ENCODE measurements at places on chromosomes 7 and 10.

GRCh38 chr10:88918191-88918905 lies 34.2 kb downstream of the ACTA2 start:
- no peak for DNase-seq

DNA sequence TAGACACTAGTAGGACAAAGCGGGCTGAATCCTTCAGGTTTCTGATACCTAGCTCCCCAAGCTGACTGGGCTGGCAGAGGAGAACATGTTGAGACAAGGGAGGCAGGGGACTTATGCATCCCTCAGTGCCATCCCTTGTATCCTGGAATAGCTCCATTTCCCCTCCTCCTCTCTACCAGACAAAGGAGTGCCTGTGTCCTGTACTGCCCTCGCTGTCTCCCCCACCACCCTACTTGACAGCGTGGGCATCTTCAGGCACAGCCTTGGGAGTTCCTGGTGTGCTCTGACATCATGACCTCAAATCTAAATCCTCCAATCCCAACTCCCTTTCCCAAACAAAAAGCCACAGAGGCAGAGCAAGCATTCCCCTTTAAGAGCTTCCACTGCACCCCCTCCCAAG lies 9.0 kb downstream of the SFXN3 start:
- no peak for DNase-seq

- DNase-seq = no peak
These were observed 4.7 kb downstream of the RBM20 start for GRCh38 chr10:110648692-110649346.

DNA sequence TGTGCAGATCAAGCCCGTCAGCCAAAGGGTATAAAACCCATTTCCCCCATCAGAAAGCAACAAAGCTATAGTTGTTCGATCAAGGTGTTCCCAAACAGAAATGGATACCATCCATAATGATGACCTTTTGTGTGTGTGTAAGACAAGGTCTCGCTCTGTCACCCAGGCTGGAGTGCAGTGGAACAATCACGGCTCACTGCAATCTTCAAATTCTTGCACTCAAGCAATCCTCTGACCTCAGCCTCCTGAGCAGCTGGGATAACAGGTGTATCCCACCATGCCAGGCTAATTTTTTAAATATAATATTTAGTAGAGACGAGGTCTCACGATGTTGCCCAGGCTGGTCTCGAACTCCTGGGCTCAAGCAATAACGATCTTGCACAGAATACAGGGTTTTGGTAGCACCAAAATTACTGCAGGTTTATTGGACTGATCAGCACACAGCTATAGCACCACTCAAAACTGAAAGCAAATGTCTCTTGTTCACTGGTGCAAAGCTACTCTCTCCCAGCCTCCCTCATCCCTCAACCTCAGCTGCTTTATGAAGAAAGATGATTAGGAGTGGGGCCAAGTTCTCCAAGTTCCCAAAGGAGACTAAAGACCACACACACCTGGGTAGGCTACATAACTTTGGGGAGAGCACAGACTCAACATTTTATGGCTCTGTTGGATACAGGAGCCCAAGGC lies 80.5 kb downstream of the ABI1 start:
- DNase-seq = no peak

- DNase-seq = no peak
These were observed 211.9 kb upstream of the CHRM2 start for GRCh38 chr7:136656516-136656915.

GRCh38 chr7:27110186-27111031 lies 7.9 kb upstream of the HOXA2 start:
- no peak for DNase-seq

- no peak for DNase-seq
These were observed 67.6 kb downstream of the ITGA8 start for GRCh38 chr10:15652117-15652516.

- no peak for DNase-seq
These were observed 66.1 kb downstream of the PRPF18 start for GRCh38 chr10:13652860-13653259.

GRCh38 chr10:99551158-99551557 lies 18.4 kb downstream of the NKX2-3 start:
- no peak for DNase-seq

- DNase-seq = peak; percentile 65
These were observed 27.2 kb upstream of the MSRB2 start for GRCh38 chr10:23067939-23068775.

DNA sequence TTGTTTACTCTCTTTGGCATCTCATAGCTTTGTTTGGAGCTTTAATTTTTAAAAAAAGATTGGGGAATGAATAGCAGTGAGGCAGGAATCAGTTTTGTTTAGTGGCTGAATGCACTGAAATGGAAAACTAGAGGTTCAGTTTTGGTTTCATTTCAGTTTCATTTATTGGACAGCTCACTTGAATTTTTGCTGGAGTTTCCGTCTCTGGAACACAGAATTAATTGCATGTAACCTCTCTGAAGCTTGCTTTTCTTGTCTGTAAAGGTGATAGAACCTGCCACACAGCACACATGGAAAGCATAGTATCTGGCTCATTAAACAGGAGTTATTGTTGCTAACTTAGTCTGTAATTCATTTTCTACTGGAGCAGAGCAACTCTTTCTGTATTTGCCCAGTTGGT lies 7.1 kb downstream of the GRM8 start:
- DNase-seq = no peak

GRCh38 chr7:129831424-129832058 lies 121.2 kb downstream of the UBE2H start:
- no peak for DNase-seq

GRCh38 chr10:26697163-26697921 lies at the start of gene PDSS1:
Gene PDSS1 (plus strand): TSS chr10:26697701. CDS start chr10:26697712, 11 bp downstream.
- DNase-seq = peak; percentile 72

- DNase-seq = no peak
These were observed 125.8 kb downstream of the DOCK4 start for GRCh38 chr7:112080441-112080840.

GRCh38 chr10:118107040-118107439 lies 60.3 kb upstream of the RAB11FIP2 start:
- no peak for DNase-seq

- no peak for DNase-seq
These were observed 198.3 kb downstream of the HDAC9 start for GRCh38 chr7:18693816-18694215.

DNA sequence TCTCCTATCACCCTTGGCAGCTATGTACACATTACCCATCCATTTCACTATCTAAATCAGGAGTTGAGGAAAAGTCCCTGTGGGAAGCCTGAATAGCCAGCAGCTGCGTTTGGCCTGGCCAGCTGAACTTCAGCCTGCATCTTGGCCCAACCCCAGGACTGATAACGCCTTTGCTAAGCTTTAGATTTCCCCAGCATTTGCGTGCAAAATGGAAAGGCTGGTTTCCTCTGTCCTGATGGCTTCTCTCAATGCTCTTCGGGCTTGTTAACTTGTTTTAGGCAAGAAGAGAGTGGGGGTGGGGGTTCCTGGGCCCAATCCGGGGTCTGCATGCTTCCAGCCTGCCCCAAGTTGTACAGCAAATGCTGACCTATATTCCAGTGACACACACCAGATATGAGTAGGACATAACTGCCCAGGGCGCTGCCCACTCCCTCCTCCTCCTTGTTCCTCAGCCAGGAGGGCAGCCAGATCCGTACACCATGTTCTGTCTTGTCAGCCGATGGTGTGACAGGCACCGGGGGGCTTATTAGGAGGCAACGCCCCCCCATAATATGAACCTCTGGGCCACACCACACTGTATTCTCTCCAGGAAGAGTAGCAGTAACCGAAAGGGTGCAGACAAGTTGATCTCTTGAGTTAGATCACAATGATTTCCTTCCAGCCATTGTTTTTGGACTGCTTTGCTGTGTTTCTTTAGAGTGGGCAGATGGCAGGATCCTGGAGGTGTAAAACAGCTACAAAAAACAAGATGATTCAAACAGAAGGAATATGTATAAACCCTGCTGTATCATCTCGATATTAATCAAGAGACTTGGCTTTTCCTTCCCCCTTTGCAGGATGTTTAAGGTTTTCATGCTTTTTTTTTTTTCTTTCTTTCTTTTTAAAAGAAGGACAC lies 339.0 kb downstream of the RNLS start:
- peak; percentile 27 for DNase-seq

DNA sequence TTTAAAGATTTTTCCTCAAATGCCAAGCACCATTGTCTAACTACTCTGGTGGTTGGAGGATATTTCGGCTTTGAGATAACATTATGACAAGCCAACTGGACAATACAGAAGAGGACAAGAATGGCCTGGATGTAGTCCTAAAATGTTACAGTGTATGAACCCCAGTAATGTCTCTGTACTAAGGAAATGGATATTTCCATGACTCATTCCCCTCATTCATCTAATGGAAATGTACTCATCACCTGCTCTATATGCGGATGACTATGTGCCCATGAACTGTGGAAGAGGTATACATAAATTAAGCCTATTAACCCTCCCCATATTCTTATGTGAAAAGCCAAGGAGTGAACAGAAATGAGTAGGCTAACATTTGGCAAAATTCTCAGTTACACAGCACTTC lies 207.9 kb downstream of the CACNA2D1 start:
- no peak for DNase-seq

GRCh38 chr7:2670720-2671391 lies 17.1 kb upstream of the AMZ1 start:
- DNase-seq = no peak

DNA sequence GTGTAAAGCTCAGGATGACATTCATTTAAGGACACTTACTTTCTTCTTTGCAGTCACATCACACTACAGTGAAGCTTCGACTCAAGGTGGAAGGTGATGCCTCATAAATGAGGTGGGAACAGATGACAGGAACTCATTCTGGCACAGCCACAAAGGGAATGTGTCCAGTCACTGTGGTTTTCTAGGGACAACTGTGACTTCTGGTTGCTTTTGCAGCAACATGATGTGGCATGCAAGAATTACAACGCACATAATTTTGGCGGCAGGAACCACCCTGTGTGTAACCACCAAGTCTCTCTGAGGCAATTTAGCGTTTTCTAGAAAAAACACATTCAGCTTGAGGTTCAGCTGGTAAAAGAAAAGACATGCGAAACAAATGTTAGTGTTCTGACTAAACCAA lies 32.0 kb upstream of the FERD3L start:
- DNase-seq = no peak

- no peak for DNase-seq
These were observed 82.3 kb downstream of the INPP5A start for GRCh38 chr10:132619927-132620326.

- DNase-seq = no peak
These were observed 48.3 kb downstream of the NOD1 start for GRCh38 chr7:30430276-30430675.

- DNase-seq = no peak
These were observed 33.5 kb downstream of the DPY19L1 start for GRCh38 chr7:35003679-35004303.

DNA sequence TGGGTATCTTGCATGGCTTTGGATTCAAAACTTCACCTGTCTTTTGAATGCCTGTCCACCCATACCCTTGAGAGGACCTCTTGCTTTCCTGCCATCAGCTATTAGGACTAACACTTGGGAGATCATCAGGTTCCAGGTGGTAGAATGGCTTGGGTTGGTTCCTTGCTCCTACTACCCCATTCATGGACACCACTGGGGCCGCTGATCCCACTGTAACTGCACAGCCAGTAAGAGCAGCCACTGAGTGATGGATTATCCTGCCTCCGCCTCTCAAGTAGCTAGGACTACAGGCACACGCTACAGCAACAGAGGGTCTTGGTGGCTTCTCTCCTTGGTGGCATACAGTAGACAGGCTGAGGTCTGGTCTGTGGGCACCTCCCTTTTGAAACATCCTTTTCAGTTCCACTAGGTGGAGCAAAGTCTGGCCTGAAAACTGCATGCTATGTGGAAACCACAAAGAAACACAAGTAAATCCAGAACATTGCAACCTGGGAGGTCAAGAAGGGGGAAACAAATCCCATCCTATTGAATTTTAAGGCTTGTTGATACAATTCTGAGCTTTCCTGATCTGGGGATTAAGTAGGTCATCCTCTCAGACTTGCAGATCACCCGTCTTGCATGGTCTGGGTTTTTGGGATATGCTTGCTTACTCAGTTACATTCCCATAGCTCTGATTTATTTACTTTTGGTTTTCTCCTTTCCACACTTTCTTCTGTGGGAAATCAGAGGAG lies 9.4 kb downstream of the WBP1L start:
- DNase-seq = no peak

GRCh38 chr7:45980181-45980905 lies 59.3 kb upstream of the IGFBP3 start:
- DNase-seq = no peak

DNA sequence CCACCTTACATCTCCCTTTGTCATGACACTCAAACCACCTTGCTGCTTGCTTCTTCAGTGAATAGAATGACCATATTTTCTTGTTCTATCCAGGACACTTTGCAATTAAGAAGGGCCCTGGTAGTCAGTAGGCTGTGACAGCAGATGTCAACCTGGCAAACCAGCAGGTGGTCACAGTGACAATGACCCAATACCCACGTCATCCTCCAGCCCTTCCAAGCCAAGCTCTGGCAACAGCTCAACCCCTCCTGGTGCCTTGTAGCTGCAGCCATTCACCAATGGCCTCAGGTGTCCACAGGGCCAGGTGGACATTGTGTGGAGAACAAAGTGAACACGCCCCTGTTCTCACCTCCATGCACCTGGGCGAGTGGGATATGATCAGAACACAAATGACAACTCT lies 87.6 kb upstream of the MACROH2A2 start:
- DNase-seq = no peak

GRCh38 chr7:107441581-107442422 lies 28.1 kb upstream of the GPR22 start:
- no peak for DNase-seq

DNA sequence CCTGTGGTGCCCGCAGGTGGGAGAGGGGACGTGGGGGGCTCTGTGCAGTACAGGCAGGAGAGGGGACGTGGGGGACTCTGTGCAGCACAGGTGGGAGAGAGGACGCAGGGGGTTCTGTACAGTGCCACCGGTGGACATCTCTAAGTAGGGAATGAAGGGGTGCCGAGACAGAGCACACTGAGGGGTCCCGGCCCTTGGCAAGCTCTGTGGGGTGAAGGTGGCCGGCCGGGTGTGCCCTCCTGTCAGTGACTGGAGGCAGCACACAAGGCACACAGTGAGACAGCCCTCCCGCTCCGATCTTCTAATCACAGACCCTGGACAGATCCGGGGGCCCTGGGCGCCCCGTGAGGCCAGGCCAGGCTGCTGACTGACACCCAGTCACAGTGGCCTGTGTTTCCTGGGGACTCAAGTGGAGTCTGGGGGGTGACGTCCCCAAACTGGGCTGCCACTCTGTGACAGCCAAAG lies 11.2 kb downstream of the GPR146 start:
- DNase-seq = no peak

DNA sequence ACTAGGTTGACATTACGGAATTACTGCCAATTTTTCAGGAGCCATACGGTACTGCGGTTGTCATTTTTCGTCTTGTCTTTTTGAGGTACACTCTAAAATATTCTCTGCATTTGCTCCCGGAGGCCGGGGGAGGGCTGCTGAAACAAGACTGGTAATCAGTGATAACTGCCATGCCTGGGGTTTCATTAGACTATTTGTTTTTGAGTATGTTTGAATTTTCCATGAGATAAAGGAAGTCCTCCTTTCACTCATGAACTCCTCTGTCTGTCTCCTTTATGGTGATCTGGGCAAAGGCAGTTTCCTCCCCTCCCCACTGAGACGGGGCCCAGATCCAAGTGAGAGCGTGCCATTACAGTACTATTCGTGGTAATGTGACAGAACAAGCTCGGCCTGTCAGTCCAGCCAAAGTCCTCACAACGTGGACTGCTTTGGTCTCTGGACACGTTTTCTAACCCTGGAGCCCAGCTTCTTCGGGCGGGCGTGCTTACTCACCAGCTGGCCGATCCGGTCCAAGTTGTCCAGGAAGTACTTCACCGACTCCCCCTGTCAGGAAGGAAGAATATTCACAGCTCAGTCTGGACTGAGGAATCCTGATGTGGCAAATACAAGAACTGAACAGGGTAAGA lies 45.1 kb downstream of the AMZ1 start:
- DNase-seq = no peak

- no peak for DNase-seq
These were observed 29.2 kb downstream of the TFAM start for GRCh38 chr10:58414270-58415041.
